ENCODE measurements at places on chromosomes 3 and 15. TPM values are rescaled to one million over a fixed set of nuclear protein-coding genes. Genes with fewer than 3 reads are reported as not detected.

The RTP3 gene
- total RNA-seq = not detected

The SI gene
- not detected for total RNA-seq

The P4HTM gene
- 23.4 TPM for total RNA-seq

The PPP1R14D gene
- total RNA-seq = not detected

The CCDC9B gene
- 35.0 TPM for total RNA-seq

The ITPKA gene
- 0.32 TPM for total RNA-seq

The LRRN1 gene
- 0.12 TPM for total RNA-seq

The PRKCD gene
- 4.5 TPM for total RNA-seq

The GP9 gene
- total RNA-seq = not detected

The CYP1A2 gene
- total RNA-seq = not detected

The PTPN9 gene
- 38.8 TPM for total RNA-seq

The TMC3 gene
- total RNA-seq = not detected

The GOLGA8Q gene
- total RNA-seq = 0.49 TPM

The SETMAR gene
- total RNA-seq = 20.4 TPM

The AMT gene
- 1.9 TPM for total RNA-seq

The OCA2 gene
- 0.12 TPM for total RNA-seq

The MUSTN1 gene
- not detected for total RNA-seq

The AQR gene
- 31.6 TPM for total RNA-seq

The ECE2 gene
- total RNA-seq = not detected

The ITIH4 gene
- total RNA-seq = 2.2 TPM

The CLDN16 gene
- not detected for total RNA-seq

The BCHE gene
- 2.2 TPM for total RNA-seq

The NLGN1 gene
- 10.9 TPM for total RNA-seq

The DUOXA1 gene
- 0.49 TPM for total RNA-seq

The TNFSF10 gene
- total RNA-seq = 2.8 TPM

The ADAMTSL3 gene
- total RNA-seq = not detected

The FBXL2 gene
- total RNA-seq = 21.3 TPM

The MCF2L2 gene
- total RNA-seq = 0.32 TPM

The RSRC1 gene
- total RNA-seq = 76.9 TPM

The ZNF860 gene
- 0.85 TPM for total RNA-seq

The BSN gene
- total RNA-seq = under 0.01 TPM

The ALG1L2 gene
- not detected for total RNA-seq

The TRAK1 gene
- 73.3 TPM for total RNA-seq

The TRAIP gene
- 2.6 TPM for total RNA-seq

The SEMA3B gene
- total RNA-seq = 4.6 TPM

The PEX5L gene
- 0.24 TPM for total RNA-seq

The CLASP2 gene
- total RNA-seq = 40.4 TPM

The BFSP2 gene
- not detected for total RNA-seq

The ARPP21 gene
- not detected for total RNA-seq

The CILP gene
- total RNA-seq = 2.8 TPM

The CD80 gene
- total RNA-seq = under 0.01 TPM

The CA12 gene
- 72.9 TPM for total RNA-seq

The UBAP1L gene
- total RNA-seq = 2.2 TPM

The KIF23 gene
- 10.5 TPM for total RNA-seq

The CYP11A1 gene
- 0.81 TPM for total RNA-seq

The PHLDB2 gene
- total RNA-seq = 49.7 TPM

The AKAP13 gene
- 95.9 TPM for total RNA-seq

The STRIT1 gene
- total RNA-seq = not detected

The GJD2 gene
- 0.12 TPM for total RNA-seq

The MEF2A gene
- 43.8 TPM for total RNA-seq

The SLCO3A1 gene
- 7.3 TPM for total RNA-seq
